ENCODE measurements at places on chromosomes 3 and 15. TPM values are rescaled to one million over a fixed set of nuclear protein-coding genes. Genes with fewer than 3 reads are reported as not detected.

DNA sequence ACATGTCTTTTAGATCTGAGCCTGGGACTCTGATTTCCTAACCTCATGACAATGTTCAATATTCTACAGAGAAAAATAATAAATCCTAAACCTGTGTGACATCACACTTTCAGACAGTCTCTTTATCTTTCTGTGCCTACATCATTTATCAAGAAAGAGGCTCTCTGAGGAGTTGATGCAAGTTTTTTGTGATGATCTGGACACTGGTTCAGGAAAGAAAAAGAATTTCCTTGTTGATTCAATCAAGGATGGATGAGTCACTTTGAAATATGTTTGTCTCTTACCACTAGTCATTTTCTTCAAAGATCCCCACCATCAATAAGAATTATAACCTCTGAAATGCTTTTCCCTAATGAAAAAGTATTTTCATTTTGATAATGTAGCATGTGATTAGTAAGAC, 404.6 kb downstream of the WDR72 start:
- no peak for ATAC-seq

DNA sequence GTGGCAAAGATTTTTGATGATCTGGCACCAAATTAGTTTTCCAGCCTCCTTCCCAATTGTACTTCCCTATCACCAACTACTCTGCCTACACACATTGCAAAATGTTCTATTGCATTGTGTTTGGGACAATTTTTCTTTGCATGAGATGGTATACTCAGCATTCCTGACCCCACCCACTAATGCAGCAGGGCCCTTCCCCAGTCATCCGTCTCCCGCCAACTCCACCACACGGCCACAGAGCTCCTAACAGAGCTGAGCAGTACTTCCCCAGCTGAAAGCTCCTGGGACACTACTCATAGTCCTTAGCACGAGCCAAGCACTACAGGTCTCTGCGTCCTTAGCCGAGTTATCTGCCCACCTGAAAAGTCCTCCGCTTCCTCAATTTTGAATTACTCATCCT, 34.2 kb downstream of the TXNRD3 start:
- ATAC-seq = no peak

- ATAC-seq = no peak
Observed at GRCh38 chr3:56796202-56796601, 5.5 kb downstream of the ARHGEF3 start.

DNA sequence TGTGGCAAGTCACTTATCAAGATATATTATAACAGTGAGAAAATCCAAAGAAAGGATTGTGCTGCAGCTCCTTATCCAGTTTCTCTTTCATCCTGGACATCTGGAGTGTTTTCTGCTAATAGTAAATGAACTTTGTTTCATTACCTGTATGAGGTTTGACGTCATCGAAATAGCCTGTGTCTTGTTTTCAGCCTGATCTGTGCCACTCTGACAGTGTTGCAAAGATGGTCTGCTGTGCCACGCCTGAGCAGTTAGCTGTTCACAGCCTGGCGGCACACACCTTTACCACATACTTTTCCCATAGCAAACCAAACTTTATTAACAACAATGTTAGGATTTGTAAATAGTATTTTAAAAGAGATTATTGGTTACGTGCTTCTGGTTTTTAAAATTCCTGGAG, 34.0 kb downstream of the YEATS2 start:
- ATAC-seq = no peak

The SLC2A2 gene
- total RNA-seq = not detected

Data from esophagus mucosa (tissue), 1 donor.